ENCODE measurements at places on chromosomes 16 and 17. TPM values are rescaled to one million over a fixed set of nuclear protein-coding genes. Genes with fewer than 3 reads are reported as not detected.

DNA sequence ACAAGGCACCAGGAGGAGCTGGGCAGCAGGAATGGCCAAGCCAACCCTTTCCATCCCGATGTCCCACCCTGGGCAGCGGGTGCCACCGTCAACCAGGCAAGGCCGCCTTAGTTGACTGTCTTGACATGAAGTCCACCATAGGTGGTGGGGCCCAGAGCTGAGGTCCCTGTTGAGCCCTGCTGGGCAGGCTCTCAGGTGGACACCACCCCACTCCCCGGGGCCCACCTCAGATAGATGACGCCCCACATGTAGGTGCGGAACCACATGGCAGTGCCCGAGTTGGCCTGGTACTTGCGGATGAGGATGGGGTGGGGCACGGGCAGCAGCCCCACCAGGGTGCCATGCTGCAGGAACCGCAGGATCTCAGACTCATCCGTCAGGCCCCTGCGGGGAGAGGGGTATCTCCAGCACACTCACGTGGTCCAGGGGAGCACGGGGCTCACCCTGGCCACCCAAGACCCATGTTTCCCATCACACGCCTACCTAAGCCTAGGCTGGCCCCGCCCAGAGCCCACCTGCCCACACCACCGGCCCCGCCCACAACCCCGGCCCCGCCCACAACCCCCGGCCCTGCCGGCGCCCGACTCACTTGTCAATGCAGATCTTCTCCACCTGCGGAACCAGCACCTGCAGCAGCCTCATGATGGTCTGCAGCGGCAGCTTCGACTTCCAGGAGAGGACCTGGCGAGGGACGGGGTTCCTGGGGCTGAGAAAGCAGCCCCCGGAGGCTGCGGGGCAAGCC, 16.2 kb downstream of the OTOP3 start:
- no peak for DNase-seq

GRCh38 chr17:49051269-49051668, 54.1 kb downstream of the IGF2BP1 start:
- DNase-seq, result no peak

The SRCIN1 gene
- 1.4 TPM for total RNA-seq

The ATP6V0D1 gene
- 66.6 TPM for total RNA-seq

- no peak for DNase-seq
Observed at GRCh38 chr17:79299349-79299748, 224.7 kb downstream of the ENGASE start.

The BRIP1 gene
- total RNA-seq, result 0.35 TPM

The ABCC3 gene
- total RNA-seq, result 0.37 TPM

DNA sequence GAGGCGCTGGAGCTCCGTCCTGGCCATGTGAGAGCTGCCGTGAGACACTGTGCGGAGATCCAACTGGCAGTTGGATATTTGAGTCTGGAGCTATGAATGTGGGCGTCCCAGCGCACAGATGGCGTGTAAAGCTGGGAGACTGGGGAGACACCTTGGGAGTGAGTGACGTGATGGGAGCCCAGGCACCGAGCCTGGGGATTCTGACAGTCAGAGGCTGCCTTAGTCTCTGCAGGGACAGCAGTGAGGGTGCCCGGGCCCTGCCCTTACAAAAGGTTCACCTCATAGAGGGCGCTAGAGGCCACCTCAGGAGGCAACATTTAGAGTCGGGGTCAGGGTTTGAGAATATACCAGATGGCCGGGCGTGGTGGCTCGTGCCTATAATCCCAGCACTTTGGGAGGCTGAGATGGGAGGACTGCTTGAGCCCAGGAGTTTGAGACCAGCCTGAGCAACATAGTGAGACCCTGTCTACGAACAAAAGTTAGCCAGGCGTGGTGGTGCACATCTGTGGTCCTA, 194.1 kb upstream of the GSE1 start:
- peak; percentile 25 for DNase-seq

The MMP28 gene
- total RNA-seq, result 1.5 TPM

GRCh38 chr16:1101133-1101532, 5.1 kb upstream of the C1QTNF8 start:
- no peak for DNase-seq

DNA sequence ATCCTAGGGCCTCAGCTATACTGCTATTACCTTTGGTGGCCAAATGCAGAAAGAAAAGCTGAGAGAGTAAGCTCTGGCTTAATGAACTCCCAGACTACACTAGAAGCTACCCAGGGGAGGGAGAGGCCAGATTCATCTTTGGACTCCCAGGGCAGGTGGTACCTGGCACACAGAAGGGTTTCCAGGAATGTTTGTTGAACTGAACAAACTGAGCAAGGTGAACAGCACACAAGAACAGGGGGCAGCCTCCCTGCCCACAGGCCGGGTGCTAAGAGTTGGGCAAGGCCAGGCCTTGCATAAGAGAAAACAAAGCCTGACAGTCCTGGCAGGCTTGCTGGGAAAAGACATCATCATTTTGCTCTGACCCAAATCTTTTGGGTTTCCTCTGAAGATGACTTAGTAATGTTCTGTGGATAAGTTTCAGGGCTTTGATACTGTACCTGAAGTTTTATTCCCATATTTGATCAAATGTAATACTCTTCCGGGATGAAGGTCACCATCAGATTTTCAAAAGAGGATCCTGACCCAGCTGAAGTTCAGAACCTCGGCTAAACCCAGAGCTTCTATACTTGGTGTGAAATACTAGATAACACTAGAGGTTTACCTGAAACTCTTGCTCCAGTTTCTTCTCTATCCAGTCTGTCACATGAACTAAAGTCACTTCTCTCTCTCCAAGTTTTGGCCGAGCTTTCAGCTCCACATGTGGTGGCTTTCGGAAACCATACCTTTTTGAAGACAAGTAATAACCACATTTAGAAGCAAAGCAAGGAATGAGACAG, 20.5 kb upstream of the ERN1 start:
- DNase-seq, result no peak

DNA sequence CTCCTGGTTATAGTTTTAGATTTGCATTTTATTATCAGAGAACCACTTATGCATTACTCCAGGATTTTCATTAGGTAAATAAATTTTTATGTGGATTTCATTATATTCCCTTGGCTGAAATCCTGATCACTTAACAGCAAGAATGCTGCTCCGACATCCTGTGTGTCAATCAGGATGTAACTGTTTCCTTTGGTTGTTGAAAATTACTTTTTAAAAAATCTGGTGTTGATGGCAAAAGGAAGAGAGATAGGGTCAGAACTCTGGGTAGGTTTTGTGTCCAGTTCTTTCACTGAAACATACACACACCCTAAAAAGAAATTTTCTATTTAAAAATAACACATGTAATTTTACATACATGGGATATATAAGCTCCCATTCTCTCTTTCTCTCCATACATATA, 30.9 kb downstream of the ZNF423 start:
- no peak for DNase-seq

DNA sequence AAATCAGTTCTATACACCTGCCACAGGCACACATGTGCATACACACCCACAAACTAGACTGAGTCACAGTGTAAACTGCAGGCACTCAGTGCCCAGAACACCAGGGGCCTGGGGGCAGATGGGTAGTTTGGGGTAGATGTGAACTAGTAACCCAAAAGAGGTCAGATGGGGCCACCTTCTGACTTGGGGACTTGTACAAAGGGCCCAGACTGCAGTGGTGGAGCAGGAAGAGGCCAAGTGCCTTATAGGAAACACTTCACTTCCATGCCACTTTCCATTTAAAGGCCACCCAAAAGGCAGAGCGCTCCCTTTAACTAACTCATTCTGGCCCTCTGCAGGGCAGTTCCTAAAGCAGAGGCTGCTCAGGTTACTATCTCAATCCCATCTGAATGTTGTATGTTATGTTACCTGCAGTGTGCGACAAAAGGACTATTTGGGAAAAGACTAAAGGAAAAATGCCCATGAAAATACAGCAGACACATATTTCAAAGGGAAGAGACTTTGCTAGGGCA, 27.8 kb upstream of the ERN1 start:
- DNase-seq, result no peak

The ABCC12 gene
- total RNA-seq, result not detected

GRCh38 chr17:9115214-9116191, 94.2 kb downstream of the NTN1 start:
- DNase-seq, result peak; percentile 81

- no peak for DNase-seq
Observed at GRCh38 chr16:15644267-15644961, 1.5 kb upstream of the MARF1 start.

DNA sequence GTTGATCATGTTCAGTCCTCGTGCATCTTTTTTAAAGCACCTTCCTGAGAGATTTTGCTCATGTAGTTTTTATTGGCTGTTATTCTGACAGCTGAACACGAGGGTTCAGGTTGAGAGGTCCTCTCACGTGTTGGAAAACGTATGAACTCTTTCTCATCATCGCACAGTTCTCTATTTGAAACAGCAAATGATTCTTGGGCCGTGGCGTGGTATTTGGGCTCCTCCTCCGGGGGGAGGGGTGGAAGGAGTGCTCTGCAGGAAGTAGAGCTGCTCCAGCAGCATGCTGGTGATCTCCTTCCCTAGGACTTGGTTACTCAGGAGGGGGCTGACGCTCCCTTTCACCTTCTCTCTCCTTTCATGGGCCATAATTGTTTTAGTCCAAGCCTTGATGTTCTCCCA, 70.4 kb downstream of the KSR1 start:
- peak; percentile 48 for DNase-seq

DNA sequence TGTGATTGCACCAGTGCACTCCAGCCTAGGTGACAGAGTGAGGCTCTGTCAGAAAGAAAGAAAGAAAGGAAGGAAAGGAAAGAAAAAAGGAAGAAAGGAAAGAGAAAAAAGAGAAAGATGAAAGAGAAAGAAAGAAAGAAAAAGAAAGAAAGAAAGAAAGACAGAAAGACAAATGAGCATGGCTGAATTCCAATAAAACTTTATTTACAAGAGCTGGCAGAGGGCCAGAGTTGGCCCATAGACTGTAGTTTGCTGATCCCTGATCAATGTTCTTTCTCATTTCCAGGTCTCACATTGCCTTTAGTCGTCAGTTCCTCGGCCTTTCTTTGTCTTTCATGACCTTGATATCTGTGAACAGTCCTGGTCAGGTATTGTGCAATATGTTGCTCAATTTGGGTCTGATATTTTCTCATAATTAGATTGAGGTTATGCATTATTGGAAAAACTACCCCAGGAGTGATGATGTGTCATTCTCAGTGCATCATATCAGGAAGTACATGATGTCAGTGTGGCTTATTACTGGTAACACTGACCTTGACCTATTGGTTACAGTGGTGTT, 68.5 kb upstream of the MED9 start:
- no peak for DNase-seq

DNA sequence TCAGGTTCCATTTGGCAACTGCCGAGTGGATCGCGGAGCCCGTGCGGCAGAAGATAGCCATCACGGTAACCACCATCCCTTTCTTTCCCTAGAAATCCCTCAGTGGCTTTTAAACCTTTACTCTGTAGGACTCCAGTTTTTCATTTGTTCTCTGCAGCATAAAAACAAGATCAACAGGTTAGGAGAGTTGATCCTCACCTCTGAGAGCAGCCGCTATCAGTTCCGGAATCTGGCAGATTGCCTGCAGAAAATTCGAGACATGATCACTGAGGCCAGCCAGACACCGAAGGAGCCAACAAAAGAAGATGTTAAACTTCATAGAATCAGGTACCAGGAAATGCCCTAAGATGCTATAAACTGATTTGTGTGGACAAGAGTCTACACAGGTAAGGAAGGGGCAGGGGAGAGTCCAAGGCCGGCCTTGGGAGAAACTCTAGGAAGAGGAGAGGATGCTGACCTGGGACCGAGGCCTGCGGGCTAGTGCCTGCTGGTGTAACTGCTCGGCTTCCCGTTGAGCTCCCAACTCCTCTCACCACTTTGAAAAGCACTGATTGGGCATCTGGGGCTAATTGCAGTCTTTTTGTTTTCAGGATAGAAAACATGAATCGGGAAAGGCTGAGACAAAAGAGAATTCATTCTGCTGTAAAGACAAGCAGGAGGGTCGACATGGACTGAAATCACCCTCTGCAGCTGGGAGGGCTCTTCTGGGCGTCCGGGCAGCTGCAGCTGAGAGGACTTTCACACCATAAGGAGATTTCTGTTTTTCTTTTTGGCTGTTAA, 8.1 kb downstream of the MRPL58 start:
- DNase-seq, result no peak

DNA sequence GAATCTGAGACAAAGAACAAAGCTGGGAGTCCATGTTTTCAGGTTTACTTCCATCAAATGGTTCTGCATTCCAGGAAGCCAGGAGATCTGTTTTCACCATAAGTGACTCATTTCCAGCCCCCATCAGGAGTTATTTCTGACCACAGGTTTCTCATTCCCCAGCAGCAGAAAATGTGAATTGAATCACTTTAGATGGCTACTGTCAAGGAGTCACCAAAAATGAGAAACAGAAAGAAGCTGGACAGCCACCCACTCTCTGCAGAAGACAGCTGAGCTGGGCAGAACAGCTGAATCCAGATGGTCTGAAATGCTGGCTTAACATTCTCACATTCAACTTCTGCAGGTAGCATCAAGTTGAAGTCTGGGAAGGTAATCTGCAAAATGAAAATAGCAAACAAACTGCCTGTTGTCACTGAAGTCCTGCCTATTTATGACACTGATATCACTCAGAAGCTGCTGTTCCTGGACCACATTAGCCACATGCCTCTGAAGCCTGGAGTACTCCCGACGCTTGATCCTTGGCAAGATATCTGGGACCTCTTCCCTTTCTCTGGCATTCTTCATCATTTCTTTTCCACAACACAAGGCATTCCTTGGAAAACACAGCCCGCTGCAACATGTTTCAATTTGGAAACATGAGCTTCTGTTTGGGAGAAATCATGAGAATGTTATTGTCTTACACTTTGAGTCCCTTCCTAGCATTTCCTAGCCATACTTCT, 15.3 kb downstream of the CCL11 start:
- DNase-seq, result no peak

DNA sequence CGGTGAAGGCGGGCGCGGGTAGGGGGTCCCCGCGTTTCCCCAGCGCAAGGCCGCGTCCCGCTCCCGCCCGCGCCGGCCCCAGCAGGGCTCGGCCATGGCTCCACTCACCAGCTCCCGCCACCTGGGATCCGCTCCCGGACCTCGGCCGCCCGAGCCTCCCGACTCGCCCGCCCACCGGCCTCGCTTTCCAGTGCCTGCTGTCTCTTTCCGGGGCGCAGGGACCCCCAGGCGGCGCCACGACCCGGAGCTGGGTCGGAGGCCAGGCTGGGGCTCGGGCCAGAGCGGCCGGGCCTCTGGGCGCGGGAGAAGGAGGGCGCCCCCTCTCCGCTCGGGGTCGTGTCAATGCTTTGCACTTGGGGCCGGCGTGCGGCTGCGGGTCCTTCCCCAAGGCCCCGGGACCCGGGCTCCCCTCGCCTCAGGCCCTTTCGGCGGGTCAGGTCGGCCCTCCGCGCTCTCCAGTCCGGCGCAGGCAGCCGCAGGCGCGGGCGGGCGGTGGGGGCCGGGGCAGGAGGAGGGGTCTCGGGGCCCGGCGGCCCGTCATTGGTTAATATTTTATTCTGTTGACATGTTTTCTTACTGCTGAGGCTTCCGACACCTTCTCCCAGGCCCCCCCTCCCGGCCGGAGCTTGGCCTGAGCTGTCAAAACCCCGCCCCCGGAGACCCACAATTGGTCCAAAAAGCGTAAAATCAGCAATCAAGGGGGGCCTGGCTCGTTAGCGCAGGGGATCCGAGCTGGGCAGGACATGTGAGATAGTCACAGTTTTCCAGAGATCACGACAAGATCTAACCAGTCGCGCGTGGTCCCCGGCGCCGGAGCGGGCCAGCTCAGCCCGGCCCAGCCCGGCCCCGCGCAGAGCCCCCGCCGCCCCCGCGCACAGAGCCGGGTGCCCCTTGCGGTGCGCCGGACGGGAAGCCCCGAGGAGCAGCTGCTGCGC, at the start of gene TBX2:
Gene TBX2, plus strand, starts transcription at position 713 of the 935 bp plus-strand sequence. CDS start 334 bp downstream, outside the sequence.
- peak; percentile 89 for DNase-seq

The BAHCC1 gene
- 8.6 TPM for total RNA-seq

The ENDOV gene
- 9.1 TPM for total RNA-seq

The SCNN1B gene
- 1.4 TPM for total RNA-seq
